ENCODE measurements at places on chromosomes 3 and 15.

DNA sequence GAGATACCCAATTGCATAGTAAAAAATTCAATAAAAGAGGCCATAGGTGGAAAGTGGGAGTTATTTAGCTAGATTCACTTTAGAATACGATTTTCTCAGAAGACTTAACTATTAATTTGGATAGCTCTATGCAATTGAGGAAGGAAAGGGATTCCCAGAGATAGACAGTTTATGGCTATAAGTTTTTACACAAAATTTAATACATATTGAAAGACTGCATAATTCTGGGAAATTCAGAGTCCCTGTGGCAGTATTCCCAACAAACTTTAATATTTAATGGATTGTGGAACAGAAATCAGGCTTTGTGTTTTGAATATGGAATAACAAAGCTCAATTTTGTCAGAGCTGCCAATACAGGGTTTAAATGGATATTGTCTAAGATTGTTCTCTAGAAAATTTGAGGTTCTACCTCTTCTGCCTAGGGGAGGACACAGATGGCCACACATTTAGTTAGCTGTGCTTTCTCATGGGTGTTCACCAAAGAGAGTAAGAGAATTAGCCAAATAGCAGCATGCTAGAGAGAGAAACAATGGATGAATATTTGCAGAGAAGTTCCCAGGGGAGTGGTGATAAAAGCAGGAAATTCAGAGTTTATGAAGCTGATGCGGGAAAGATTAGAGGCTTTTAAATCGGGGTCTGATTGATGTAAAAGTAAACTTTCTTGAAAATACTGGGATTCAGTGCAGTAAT is 8.5 kb downstream of the ISL2 start:
- H3K27me3 ChIP-seq = no peaks in the 10 kb centered on the region
- H3K4me1 ChIP-seq = peaks cover 5% of the 10 kb centered on the region
- DNase-seq = no peak
- H3K4me3 ChIP-seq = no peak overlapping the region

DNA sequence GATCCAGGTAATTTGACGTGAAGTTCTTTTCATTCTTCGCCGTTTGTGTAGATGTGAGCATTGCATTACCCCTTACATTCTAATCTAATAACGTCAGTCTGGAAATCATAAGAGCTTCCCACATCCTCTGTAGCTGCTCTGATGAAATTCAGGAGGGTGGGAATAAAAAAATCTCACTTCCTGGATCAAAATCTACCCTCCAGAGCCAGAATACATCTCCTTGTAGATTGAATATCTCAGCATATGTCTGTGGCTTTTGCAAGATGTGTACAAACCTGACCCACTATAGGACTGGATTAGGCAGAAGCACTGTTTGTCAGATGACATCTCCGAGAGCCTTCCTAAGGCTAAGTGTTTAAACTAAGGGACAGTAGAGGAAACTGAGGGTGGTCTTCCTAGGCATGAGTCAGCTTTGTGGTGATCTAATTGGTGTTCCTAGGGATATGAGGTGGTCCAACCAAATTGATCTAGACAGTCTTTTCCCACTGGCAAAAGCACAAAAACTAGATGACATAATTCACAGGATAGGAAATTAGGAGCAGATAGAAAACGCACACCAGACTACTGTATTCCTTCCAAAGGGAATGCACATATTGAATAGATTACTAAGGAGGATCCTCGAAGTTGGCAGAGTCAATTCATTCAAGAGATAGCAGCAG is 216.3 kb upstream of the LRTM1 start:
- H3K4me1 ChIP-seq = peaks cover 4% of the 10 kb centered on the region
- no peak overlapping the region for H3K4me3 ChIP-seq
- H3K27ac ChIP-seq = peak overlapping the region; percentile 81
- H3K27me3 ChIP-seq = no peaks in the 10 kb centered on the region

- peak overlapping the region; percentile 36 for H3K27ac ChIP-seq
- peaks cover 11% of the 10 kb centered on the region for H3K27me3 ChIP-seq
- no peaks in the 10 kb centered on the region for H3K36me3 ChIP-seq
- peaks cover 4% of the 10 kb centered on the region for H3K4me1 ChIP-seq
- H3K4me3 ChIP-seq = no peak overlapping the region
- no peak for DNase-seq
Observed at GRCh38 chr15:78615151-78615589, 5.6 kb downstream of the CHRNA3 start.

DNA sequence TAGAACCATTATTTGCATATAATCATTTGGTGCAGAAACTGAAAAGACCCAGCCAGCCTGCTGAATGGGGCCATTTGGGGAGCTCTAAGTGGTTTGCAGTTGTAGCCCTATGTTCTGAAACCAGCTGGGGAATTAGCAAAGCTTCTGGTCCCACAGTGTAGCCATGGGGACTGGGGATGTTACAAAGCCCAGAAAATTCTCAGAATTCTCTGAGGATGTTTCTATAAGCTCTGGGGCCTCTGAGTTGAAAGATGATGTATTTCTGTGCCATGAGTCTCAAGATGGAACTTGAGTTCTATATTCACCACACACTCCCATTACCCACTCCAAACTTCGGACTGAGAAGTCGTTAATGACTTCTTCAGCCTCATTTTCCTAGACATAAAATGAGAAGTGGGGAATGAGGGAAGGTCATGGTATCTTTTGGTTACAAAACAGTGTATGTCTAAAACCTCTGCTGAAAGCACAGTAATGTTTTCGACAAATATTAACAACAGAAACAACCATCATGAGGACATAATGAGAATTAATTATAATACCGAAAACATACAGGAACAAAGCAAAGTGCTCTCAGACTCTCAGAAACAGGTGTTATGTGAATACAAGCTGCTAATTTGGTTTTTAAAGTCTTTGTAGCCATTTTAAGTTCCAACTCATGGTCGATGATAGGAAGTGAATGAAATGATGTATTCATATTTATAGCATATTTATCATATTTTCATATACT is 89.4 kb downstream of the RFTN1 start:
- H3K4me3 ChIP-seq = no peak overlapping the region
- no peak overlapping the region for H3K27ac ChIP-seq
- DNase-seq = no peak

DNA sequence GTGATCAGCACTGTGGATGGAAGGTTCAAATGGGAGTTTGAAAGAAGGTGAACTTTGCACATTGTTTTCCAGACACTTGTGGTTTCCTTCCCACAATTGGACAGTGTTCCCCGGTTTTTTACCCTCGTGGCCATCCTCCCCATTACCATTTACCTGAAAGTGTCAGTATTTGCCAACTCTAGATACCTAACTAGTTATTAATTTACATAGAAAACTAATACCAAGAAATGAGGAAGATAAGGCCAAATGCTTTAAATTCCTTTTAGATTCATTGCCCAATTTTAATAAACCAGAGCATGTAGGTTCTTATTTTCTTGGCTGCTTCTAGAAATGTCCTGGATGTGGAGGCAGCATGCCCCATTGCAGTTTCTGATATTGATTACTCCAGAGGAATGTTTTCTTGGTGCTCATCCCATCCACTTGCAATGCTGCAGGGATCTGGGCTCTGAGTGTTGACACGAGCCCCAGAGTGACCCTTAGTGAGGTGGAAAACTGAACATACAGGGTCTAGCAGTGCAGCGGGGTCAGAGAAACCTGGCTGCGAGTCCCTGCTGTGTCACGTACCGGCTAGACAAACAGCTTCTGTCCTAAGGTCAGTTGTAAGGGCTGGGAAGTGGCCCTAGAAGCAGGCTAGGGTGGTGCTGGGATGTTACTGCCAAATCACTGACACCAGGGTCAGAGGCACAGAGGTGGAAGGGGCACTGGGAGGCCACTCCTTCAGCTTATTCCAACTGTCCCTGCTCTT is 23.5 kb downstream of the LSM3 start:
- DNase-seq = no peak
- no peak overlapping the region for H3K27ac ChIP-seq
- H3K4me3 ChIP-seq = no peak overlapping the region
- no peaks in the 10 kb centered on the region for H3K27me3 ChIP-seq

DNA sequence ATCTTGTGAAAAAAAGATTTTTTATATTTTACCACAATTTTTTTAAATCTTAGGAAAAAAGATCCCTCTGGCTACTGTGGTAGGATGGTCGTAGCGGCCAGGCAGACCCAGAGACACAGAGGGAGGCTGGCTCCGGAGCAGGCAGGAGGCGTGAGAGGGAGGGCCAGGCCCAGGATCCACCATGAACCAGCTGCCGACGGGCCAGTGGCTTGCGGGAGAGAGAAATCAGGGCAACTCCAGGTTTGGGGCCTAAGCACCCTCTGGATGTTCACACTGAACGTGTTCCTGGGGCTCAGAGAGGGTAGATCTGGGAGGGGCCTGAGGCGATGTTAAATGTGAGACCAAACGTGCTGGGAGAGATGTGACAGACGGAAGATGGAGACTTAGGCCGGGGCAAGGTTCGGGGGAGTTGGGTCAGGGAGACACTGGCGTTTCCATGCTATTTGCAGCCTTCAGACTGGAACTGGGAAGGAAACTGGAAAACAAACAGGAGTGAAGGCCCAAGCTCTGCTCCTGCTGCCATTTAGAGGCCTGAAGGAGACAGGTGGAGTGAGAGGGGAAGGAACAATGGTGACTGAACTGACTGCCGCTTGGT is 1.6 kb upstream of the VILL start:
- no peak for DNase-seq
- H3K27me3 ChIP-seq = no peaks in the 10 kb centered on the region
- H3K36me3 ChIP-seq = no peaks in the 10 kb centered on the region
- H3K4me1 ChIP-seq = no peaks in the 10 kb centered on the region
- no peak overlapping the region for H3K4me3 ChIP-seq

- H3K36me3 ChIP-seq = no peaks in the 10 kb centered on the region
- DNase-seq = peak; percentile 28
- H3K4me1 ChIP-seq = peaks cover 32% of the 10 kb centered on the region
- no peaks in the 10 kb centered on the region for H3K27me3 ChIP-seq
- H3K4me3 ChIP-seq = no peak overlapping the region
Observed at GRCh38 chr3:115698851-115699591, 75.7 kb downstream of the GAP43 start.

DNA sequence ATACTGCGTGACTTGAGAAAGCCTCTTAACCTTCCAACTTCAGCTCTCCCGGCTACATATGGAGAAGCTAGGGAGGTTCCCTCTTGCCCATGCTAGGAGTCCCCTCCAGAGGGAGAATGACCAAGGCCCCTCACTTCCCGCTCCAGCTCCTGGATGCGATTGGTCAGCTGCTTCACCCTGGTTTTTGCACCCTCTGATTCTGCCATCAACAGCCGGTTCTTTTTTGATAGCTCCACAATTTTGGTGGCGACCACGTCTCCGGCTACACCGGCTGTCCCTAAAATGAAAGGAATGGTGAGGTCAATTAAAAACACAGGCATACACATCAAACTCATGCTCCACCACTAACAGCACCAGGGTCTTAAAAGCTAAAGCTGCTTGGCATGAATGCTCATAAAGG is 20.6 kb downstream of the CCDC13 start:
- no peak overlapping the region for H3K4me3 ChIP-seq
- H3K4me1 ChIP-seq = no peaks in the 10 kb centered on the region
- DNase-seq = no peak

- peaks cover 4% of the 10 kb centered on the region for H3K27me3 ChIP-seq
- no peaks in the 10 kb centered on the region for H3K36me3 ChIP-seq
- H3K27ac ChIP-seq = no peak overlapping the region
- no peak for DNase-seq
- H3K4me1 ChIP-seq = no peaks in the 10 kb centered on the region
Observed at GRCh38 chr15:79017953-79018352, 72.6 kb downstream of the RASGRF1 start.

- DNase-seq = no peak
- H3K36me3 ChIP-seq = no peaks in the 10 kb centered on the region
- no peak overlapping the region for H3K4me3 ChIP-seq
- no peak overlapping the region for H3K27ac ChIP-seq
- H3K27me3 ChIP-seq = no peaks in the 10 kb centered on the region
Observed at GRCh38 chr15:94467034-94467433, 235.7 kb downstream of the MCTP2 start.

- no peak overlapping the region for H3K4me3 ChIP-seq
- no peak for DNase-seq
- H3K4me1 ChIP-seq = no peaks in the 10 kb centered on the region
- no peak overlapping the region for H3K27ac ChIP-seq
- H3K36me3 ChIP-seq = no peaks in the 10 kb centered on the region
- H3K27me3 ChIP-seq = no peaks in the 10 kb centered on the region
Observed at GRCh38 chr15:93656041-93656440, 567.0 kb upstream of the RGMA start.
